Astrocyte of the spinal cord (primary cell): ENCODE measurements at places on chromosomes 2 and 18.
A peak's percentile ranks its signal among the peaks of the same experiment; 100 is the strongest.

DNA sequence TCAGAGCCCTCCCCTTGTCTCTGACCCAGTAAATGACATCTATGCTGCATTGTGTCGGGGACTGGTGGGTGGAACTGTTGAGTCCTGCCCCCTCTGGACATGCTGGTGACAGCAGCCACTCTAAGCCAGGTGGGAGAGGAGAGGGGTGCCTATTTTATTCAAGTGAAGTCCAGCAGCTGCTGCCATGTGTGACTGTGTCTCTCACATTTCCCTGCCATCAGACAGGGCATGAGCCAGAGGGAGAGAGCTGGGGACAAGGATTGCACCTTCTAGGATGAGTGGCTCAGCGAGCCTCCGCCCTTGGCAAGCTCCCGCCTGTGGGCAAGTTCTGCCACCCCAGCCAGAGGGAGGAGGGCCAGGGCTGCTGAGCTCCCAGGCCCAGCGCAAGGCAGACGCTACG is 13.7 kb downstream of the NGEF start:
- DNase-seq: no peak

GRCh38 chr2:154640000-154640399 is 58.5 kb upstream of the KCNJ3 start:
- DNase-seq: no peak

DNA sequence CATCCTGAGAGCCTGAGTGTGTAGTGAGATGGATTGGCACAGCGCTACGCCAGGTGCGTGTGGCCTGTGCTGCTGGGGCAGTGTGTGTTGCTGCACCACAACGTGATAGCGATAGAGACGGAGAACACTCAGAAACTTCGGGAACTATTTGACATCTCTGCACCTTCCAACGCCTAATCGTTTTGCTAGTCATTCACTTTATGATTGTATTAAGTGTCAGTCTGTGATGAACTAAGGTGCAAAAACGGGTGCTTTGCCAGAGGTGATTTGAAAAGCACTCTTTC is 26.0 kb upstream of the IGFBP2 start:
- no peak for DNase-seq

DNA sequence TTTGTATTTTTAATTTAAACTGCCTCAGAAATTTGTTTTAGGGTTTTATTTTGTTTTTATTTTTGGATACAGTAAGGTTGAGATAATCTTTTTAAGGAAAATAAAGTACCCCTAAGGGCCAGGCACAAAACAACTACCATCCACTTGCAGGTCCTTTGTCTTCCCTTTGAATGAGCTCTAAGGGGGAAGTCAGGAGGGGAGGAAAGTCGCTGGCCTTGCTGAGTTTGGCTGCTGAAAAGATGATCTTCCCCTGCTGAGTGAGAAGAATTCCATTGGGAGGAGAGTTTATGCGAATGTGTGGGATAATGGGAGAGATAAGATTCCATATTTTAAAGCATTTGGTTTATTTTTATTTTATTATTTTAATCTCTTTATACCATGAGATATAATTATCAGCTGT is 100.7 kb downstream of the ARHGAP15 start:
- no peak for DNase-seq

- no peak for DNase-seq
These were observed 13.4 kb downstream of the HNRNPA3 start for GRCh38 chr2:177225965-177226360.

- no peak for DNase-seq
These were observed 12.3 kb upstream of the DNAJB2 start for GRCh38 chr2:219266886-219267285.

DNA sequence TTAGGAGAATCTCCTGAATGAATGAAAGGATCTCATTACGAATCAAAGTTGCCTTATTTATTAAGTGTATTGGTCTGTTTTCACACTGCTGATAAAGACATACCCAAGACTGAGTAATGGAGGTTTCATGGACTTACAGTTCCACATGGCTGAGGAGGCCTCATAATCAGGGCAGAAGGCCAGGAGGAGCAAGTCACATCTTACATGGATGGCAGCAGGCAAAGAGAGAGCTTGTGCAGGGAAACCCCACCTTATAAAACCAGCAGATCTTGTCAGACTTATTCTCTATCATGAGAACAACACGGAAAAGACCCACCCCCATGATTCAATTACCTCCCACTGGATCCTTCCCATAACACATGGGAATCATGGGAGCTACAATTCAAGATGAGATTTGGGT is 785.2 kb upstream of the POU3F3 start:
- DNase-seq: no peak

DNA sequence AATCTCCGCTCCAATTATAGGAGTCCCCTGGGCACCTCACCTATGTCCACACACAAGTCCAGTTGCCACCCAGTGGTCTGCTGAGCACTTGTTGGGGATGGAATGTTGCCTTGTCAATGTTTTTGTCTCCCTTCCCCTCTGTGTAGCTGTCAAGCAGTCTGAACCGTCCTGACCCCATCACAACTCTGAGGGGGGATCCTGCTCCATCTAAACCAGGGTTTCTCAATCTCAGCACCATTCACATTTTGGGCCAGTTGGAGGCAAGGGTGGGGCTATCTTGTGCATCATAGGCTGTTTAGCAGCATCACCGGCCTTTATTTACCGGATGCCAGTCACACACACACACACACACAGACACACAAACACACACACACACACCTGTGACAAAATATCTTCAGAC is 53.0 kb downstream of the CYP26B1 start:
- no peak for DNase-seq

GRCh38 chr2:143948710-143949109 is 571.2 kb downstream of the ZEB2 start:
- no peak for DNase-seq

DNA sequence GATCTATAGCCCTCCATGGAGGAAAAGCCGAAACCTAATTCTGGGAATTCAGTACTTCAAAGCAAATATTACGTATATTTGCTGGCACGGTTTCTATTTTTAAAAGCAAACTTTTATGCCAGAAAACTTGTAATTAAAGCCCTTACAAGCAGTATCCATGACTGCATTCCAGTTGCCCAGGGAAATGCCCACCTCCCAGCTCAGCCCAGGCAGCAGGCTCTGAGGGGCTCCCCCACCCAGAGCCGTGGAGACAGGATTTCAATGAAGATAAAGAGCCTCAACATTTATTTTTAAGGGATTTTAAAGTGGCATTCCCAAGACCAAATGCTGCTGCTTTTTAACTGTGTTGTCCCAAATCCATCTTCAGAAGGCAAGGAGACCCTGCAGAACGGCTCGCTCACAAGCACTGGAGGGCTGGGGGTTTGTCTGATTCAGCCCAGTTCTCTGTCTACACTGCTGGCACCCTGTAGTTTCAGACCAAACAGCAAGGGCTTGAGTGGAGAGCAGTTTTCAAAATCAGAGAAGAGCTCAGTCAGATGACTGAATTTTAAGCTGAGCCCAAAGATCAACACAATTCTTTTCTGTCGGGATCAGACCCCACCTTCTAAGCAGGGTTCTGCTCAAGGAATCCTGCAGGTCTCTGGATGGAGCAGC is 105.1 kb downstream of the KCNF1 start:
- DNase-seq: no peak

DNA sequence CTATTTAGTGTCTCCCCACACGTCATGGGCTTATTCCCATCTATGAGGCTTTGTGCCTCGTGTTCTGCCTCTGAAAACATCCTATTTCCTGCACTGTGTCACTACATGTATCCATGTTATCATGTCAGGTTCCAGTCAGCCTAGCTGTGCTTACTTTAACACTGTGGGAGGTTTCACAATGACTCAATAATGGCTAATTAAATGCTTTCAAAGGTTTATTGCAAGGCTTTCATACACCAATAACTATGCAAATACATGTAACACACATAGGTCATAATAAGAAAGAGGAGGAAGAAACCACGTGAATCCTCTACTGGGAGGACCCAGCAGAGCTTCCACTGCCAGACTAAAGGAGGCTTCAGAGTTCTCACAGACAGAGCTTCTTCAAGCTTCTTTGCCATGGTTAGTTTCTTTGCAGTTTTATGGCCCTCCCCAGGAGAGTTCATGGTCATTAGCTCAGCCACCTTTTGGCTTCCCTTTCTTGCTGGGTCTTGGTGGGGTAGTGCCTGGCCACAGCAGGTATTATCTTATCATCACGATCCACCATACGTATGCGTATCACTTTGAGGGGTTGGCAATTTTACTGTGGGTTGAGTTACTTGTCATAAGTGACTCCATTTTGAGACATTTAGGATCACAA is 5.1 kb upstream of the COLEC12 start:
- no peak for DNase-seq

DNA sequence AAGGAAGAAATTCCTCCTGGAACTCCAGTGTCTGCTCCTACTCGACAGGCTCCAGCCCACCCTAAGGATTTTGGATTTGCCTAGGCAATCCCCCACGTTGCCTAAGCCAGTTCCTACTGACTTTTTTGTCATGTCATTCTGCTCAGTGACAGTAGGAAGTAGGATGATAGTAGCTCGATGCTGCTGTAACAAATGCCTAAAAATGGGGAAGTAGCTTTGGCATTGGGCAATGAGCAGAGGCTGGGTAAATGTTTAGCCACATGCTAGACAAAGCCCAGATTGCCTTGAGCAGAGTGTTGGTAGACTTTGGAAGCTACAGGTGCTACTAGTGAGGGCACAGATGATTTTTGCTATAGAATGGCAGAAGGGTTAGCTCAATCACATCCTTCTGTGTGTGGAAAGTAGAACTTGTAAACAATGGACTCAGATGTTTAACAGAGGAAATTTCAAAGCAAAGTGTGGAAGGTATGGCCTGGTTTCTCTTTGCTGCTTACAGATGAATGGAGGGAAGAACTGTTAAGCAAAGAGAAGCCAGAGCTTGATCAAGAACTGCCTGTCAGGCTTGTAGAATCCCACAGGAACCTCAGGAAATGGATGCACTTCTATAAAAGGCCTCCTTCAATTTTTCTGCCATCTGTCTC is 154.8 kb downstream of the RNF144A start:
- DNase-seq: no peak

GRCh38 chr2:41924024-41924423 is 123.8 kb upstream of the PKDCC start:
- DNase-seq: no peak

GRCh38 chr2:172693037-172693436 is 42.6 kb upstream of the RAPGEF4 start:
- DNase-seq: peak; percentile 98

DNA sequence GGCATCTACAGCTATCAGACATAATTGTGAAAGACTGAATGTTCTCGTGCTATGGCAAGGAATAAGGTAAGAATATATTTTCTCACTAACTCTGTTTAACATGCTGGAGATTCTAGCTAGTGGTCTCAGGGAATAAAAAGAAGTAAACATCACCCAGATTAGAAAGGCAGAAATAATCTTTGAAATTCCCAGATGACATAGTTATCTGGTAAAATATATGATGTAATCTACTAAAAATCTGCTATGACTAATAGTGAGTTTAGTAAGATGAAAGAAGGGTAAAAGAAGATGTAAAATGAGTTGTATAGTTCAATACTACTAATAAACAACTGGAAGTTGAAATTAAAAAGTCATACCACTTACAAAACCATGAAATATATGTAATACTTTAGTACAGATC is 134.2 kb downstream of the DSC3 start:
- peak; percentile 12 for DNase-seq

GRCh38 chr18:25813110-25813509 is 277.3 kb downstream of the SS18 start:
- DNase-seq: no peak

GRCh38 chr2:172864182-172864581 is 128.5 kb downstream of the RAPGEF4 start:
- peak; percentile 40 for DNase-seq

DNA sequence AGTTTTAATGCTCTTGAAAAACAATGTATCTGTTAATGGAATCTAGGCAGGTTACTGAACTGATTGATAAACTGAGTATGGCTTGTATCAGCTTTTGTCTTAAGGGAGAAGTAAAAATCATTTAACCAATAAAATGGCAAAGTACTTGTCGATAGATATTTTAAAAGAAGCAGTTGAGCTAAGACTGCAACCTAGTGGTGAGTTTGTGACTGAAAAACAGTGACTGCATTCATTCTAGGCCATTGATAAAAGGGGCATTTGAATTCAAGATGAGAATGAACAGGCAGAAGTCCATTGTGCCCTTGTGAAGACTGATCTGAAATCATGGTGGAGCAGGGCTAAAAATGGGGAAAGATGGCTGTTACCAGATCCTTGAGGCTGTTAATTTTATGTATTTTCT is 59.4 kb upstream of the MSTN start:
- DNase-seq: peak; percentile 42

- peak; percentile 23 for DNase-seq
These were observed 208.0 kb downstream of the TFCP2L1 start for GRCh38 chr2:121076885-121077549.

GRCh38 chr2:224875153-224875552 is 159.0 kb upstream of the CCDC195 start:
- no peak for DNase-seq

DNA sequence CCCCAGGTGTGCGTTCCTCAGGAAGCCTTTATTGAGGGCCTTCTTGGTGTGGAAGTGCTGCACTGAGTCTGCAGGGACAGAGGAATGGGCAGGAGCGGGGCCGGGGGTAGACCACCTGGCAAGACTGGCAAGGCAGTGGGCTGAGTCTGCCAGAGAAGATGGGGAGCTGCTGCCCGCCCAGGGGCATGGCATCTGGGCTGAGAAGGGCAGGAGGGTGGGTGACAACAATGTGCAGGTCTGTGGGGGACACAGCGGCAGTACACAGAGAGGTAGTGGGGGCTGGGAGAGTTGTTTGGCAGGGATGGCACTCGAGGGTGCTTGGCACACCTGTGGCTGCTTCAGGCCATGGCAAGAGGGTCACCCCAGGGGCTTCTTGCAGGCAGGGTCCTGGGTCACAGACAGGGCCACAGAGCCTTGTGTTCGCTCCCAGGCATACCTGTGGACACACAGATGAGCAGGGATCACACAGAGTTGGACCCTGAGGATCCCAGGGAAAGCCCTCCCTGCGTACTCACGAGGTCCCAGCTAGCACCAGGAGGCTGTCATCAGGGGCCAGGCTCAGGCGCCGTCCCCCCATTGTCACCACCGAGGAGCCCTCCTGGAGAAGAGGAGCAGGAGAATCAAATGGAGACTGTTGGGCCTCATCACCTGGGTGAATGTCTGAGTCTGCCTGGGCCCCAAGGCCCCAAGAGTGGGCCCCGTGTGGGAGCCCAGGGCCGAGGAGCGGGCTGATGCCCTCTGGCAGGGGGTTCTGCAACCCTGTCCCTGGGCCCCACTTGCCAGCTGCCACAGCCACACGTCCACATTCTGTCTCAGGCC is 3.4 kb upstream of the OXER1 start:
- no peak for DNase-seq
